Naive B cell (primary cell): ENCODE measurements at places on chromosomes 11 and 22. TPM values are rescaled to one million over a fixed set of nuclear protein-coding genes. Genes with fewer than 3 reads are reported as not detected.

SYT8 gene
- not detected for polyA plus RNA-seq

DNA sequence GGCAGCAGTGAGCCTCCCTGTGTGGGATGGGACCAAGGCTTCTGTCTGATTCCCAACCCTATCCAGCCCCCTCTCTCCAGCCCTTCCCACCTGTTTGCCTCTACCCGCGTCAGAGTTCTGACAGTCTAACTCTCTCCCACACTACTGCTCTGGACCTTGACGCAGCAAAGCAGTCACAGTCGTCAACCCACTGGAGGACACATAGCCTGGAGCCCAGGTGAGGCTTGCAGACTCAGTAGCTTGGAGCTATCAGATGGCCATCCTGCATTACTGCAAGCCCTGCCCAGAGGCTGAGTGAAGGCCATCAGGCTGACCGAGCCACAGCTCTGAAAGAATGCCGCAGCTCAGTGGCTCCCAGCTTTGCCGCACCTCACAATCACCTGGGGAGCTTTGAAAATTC, 3.7 kb downstream of the OAF start:
- peaks cover 19% of the 10 kb centered on the region for H3K4me1 ChIP-seq
- DNase-seq: no peak
- H3K27ac ChIP-seq: no peak overlapping the region
- H3K27me3 ChIP-seq: no peaks in the 10 kb centered on the region
- H3K4me3 ChIP-seq: no peak overlapping the region

- peaks cover 32% of the 10 kb centered on the region for H3K36me3 ChIP-seq
- H3K4me1 ChIP-seq: peaks cover 71% of the 10 kb centered on the region
- H3K27ac ChIP-seq: peak overlapping the region; percentile 91
- H3K4me3 ChIP-seq: peak overlapping the region; percentile 48
Measured at GRCh38 chr22:33274214-33275072, 216.3 kb upstream of the SYN3 start.

DNA sequence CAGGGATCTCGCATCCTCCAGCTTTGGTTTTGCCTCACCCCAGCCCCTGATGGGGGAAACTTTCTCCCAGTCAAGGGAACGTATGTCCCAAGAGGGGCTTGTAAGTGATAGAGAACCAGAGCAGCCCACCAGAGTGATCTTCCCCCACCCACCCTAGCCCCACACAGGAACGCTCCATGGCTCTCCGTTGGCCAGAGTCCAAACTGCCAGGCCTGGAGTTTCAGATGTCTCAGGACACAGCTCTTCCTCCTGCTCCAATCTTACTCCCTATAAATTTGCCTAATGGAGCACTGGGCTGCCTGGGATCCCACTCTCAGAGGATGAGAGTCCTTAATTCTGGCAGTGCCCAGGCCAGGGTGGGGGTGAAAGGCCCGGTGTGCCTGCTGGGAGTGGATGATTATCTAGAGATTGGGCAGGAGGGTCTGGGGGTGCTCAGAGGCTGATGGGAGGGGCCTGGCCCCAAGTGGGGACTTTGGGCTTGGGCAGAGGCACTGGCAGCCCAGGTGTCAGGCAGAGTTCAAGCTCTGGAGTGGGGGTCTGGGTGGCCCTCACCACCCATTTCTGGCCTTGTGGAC, 79.9 kb downstream of the WNT7B start:
- no peaks in the 10 kb centered on the region for H3K4me1 ChIP-seq
- no peak overlapping the region for H3K27ac ChIP-seq
- no peak for DNase-seq
- no peaks in the 10 kb centered on the region for H3K36me3 ChIP-seq

- peaks cover 14% of the 10 kb centered on the region for H3K36me3 ChIP-seq
- DNase-seq: no peak
- H3K4me1 ChIP-seq: no peaks in the 10 kb centered on the region
- H3K27me3 ChIP-seq: no peaks in the 10 kb centered on the region
Measured at GRCh38 chr11:125093502-125093901, 17.9 kb downstream of the TMEM218 start.
